ENCODE measurements at places on chromosomes 12 and 14. TPM values are rescaled to one million over a fixed set of nuclear protein-coding genes. Genes with fewer than 3 reads are reported as not detected.

Gene METAP2
- 38.2 TPM for total RNA-seq

Gene KRT4
- not detected for total RNA-seq

Gene TAS2R19
- total RNA-seq, result 4.2 TPM

Gene ASPG
- total RNA-seq, result 0.99 TPM
